ENCODE measurements at places on chromosomes 3 and 15.

DNA sequence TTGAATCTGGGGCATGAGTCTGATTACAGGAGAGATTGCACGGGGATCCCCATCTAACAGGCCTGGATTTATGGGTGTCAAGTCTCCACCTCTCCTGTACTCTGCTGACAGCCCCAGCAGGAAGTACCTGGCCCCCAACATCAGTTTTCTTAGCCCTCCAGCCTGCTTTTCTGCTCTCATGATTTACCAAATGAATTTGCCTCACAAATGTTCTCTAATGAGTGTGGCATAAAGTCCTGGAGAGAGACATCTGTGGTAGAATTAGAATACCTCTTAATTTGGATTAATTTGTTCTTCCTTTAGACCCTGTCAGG lies 60.1 kb downstream of the FNDC3B start:
- no peak for DNase-seq

- DNase-seq = no peak
These were observed 81.7 kb downstream of the MEGF11 start for GRCh38 chr15:66171841-66172240.

- DNase-seq = no peak
These were observed 46.4 kb upstream of the PHLDB2 start for GRCh38 chr3:111812701-111813100.

DNA sequence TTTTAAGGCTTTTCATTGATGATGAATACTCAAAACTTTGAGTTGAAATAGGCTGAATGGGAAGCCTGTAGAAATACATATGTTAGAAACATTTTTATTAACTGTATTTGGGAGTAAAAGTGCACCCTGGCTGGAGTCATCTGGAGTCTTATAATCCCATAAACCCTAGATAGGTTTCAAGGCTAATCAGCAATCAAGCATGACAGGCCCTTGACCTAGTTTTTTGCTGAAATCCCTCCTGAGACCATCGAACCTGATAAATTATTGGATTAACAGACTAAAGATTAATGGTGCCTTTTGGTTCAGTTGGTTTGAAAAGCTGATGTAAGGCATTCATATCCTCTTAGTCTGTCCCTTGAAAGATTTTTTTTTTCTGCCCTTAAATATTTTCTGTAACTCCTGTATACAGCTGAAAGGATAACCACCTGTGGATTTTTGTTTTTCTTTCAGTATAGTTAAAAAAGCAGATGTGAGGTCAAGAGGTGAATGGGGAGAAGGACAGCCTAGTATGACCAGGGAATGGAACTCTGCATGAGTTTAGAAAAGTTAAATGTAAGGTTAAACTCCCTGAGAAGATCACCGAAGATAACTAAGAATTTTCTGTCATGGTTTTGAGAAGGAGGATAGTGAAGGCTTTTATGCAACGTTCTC lies 69.4 kb upstream of the STXBP5L start:
- DNase-seq = no peak

DNA sequence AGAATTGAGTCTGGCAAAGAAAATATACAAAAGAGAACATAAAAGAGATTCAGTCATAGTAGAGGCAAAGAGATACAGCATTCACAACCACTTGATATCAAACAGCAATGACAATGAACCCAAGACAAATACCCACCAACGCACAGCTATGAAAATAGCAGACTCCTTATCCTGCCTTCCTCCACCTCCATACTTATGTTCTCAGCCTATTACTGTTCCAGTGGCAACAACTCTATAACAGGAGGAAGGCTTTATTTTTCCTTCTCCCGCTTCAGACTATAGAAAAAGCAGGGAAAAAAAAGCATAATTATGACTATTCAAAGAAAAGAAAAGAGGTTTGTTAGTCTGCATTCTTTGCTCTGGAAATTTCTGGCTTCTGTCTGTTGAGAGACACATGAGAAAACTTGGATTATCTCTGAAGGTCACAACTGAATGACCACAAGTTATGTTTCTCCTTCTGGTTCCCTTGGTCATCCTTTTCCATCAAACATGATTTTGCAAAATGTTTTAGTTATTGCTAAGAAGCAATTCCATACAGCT lies 81.2 kb upstream of the PLXND1 start:
- no peak for DNase-seq

DNA sequence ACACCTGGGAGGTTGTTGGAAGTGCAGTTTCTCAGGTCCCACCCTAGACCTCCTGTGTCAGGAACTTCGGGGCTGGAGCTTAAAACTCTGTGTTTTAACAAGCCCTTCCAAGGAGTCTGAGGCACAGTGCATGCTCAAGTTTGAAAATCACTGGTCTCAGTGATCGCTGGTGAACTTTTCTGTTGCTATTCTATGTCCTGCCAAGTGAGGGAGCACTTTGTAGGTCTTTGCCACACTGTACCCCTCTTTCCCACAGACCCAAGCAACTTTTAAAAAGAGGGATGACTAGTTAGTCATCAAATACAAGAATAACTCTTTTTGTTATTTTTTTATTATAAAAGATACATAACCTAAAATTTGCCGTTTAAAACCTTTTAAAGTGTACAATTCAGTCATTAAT lies 133.7 kb downstream of the AGBL1 start:
- no peak for DNase-seq

DNA sequence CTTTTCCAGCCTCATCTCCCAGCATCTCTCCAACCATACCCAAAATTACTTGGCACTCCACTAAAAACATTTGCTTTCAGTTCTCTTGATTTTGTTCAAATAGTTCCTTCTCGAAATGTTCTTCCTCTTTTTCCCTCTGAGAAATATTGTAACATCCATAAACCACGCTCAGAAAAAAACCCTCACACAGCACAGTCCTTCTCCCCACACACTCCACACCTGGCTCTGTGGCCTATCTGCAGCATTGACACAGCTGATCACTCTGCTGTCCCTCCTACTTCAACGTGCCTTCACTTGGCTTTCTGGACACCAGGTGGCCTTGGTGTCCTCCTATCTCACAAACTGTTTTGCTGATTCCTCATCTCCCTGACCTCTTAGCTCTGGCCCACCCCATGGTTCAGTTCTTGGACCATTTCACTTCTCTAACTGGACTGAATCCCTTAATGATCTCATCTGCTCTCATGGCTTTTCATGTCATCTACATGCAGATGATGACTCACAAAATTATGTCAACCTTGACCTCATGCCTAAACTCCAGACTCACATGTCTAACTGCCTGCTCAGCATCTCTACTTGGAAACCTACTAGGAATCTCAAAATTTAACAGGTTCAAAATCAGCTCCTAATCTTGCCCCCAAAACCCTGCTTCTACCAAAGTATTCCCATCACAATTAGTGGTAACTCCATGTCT lies 93.3 kb downstream of the TRIM42 start:
- no peak for DNase-seq
